ENCODE measurements at places on chromosomes 6 and 20.

- DNase-seq: no peak
These were observed 406.9 kb upstream of the MAP3K7 start for GRCh38 chr6:90993770-90994169.

DNA sequence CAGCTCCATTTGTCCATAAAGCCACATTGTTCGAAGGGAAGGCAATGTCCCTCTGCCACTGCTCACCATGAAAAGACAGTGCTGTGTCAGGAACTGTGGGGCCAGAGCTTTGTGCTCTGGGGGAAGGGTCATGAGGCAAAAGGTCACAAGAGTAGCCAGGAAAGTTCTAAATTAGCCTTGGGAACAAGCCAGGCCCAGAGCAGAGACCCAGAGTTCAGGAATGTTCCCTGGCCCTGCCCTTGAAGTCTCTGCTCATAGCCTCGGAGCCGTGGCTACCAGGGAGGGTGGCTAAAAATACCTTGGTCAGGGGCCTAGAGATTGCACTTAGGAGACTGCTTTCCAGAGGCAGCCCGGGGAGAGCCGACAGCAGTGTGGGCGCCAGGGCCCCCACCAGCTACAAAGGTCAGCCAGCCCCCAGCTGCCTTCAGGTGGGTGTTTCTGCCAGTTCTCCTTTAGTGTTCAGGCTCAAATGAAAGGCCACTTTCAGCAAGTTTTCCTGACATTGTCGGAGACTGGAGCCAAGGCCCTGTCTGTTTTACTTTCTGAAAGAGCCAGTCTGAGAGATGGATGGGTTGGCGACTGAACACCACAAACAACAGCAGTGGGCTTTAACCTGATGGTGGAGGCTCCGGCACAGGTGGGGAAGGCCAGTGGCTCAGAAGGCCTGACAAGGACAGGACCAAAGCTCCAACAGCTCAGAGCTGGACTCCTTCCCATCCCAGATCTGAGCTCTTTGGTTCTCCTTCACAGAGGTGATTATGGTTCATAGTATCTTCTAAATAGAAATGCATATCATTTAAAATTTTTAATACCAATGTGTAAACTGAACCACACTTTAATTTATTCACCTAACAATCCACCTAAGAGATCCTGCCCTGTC lies 76.2 kb downstream of the CDH26 start:
- no peak for DNase-seq

DNA sequence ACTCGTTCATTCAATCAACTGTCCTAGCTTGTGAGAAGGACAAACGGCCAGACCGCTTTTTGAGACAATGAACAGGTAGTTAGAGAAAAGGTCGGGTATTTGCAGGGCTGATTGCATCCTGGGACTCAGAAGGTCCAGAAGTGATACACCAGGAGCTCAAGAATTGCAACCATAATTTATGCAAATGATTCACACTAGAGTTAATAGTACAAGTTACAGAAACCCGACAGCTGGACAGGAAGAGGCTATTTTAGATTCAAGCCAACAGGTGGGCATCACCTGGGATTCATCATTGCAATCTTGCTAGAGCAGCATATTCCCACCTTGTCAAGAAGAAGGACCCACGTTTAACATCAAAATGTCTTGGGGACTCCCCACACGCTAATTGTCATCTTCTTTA lies 83.5 kb downstream of the TNFAIP3 start:
- DNase-seq: no peak

DNA sequence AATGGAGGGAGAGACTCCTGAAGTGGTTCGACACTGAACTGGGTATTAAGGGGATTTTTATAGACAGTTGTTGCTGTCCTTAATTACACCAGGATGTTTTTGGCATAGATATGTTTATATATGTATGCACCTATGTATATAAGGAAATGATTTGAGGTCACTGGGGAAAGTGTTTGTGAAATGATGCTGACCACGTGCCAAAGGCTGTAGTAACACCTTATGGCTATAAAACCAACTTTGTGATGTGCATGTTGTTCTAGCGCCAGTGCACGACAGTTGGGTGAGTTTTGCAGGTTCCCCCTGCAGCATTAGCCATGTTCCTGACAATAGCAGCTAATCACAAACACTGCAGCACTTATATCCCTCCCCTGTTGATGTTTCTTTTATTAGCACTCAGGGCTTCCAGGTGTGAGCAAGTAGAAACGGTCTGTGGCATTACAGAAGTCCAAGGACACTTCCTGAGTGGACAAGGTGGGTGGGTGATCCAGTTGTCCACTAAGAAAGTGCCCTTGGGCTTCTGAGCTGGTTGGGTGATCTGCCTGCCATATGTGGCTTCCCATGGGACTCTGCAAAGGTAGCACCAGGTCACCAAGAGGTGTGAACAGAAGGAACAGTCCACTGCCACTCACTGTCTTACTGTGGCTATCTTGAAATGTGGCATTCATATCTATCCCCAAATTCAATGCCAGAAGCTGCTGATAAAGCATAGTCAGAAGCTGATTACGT lies 63.0 kb upstream of the RBM24 start:
- no peak for DNase-seq
